ENCODE measurements at places on chromosomes 6 and 20.

GRCh38 chr6:27867051-27867944, 44.9 kb downstream of the OR2B2 start:
- DNase-seq: peak; percentile 86

- DNase-seq: no peak
Observed at GRCh38 chr6:170429450-170429849, 122.9 kb downstream of the FAM120B start.

DNA sequence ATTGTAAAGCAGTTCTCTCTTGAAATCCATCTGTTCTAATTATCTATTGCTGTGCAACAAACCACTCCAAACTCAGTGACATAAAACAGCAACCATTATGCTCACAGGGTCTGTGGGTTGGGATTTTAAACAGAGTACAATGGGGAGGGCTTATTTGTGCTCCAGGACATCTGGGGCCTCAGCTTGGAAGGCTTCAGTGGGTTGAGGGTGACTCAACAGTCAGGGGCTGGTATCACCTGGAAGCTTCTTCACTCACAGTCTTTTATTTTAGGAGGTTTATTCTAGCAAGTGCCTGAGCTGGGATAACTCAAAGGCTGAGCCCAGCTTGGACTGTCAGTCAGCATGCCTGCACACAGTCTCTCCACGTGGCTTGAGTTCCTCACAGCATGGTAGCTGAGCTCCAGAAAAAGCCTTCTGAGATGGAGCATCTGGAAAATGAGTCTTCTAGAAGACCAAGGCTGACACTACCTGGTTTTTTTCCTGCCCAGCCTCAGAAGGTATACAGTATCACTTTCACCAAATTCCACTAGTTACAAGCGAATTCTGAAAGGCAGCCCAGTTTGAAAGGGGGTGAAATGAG, 234.6 kb upstream of the ID4 start:
- DNase-seq: peak; percentile 58

DNA sequence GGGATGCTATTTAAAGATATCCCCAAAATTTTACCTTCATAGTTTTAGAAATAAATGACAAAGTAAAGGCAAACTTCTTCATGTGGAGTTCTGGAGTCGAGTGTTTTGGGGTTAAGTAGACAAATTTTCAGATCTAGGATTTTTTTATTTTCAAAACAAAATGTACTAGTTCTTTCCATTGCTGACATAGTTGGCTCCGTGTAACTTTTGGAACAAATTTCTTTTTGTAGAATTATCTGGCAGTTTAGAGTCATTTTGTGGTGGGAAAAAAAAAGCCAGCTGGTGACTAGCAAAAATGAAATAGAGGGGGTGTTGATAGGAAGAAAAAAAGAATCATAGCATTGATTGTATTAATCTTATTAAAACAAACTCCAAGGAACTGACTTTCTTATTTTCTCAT, 131.6 kb upstream of the TCF21 start:
- DNase-seq: no peak
